ENCODE measurements at places on chromosomes 4 and X. TPM values are rescaled to one million over a fixed set of nuclear protein-coding genes. Genes with fewer than 3 reads are reported as not detected.

Gene ARHGAP6
- total RNA-seq, result 0.32 TPM

Gene RAB40A
- not detected for total RNA-seq

Gene PPM1K
- total RNA-seq, result 74.3 TPM

Gene CPEB2
- 24.7 TPM for total RNA-seq

Gene PWWP3B
- not detected for total RNA-seq

- no peak overlapping the region for H3K27ac ChIP-seq
- peaks cover 72% of the 10 kb centered on the region for H3K36me3 ChIP-seq
- no peaks in the 10 kb centered on the region for H3K27me3 ChIP-seq
- peaks cover 12% of the 10 kb centered on the region for H3K4me1 ChIP-seq
Measured at GRCh38 chr4:48100256-48100655, 33.8 kb downstream of the TXK start.

- H3K4me3 ChIP-seq, result no peak overlapping the region
- DNase-seq, result peak; percentile 17
- H3K27me3 ChIP-seq, result no peaks in the 10 kb centered on the region
- no peaks in the 10 kb centered on the region for H3K36me3 ChIP-seq
- no peaks in the 10 kb centered on the region for H3K4me1 ChIP-seq
Measured at GRCh38 chrX:151488677-151489076, 74.8 kb upstream of the PASD1 start.

DNA sequence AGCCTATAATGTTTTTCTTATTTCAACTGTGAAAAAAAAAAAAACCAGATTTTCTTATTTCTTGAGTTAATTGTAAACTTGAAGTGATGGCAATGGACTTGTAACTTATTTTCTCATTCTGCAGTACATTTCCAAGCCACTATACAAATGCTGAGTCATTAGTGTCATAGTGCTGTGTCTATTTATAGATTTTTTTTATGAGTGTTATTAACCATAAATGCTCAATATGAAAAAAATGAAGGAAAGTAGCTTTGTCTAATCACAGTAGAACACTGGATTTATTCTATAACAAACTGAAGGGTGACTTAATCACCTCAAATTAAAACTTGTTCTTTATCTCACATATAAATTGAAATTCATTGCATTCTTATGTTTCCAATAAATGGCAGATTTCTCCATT, 718.6 kb downstream of the CCSER1 start:
- no peak overlapping the region for H3K27ac ChIP-seq
- no peaks in the 10 kb centered on the region for H3K36me3 ChIP-seq
- no peaks in the 10 kb centered on the region for H3K4me1 ChIP-seq
- no peak overlapping the region for H3K4me3 ChIP-seq
- H3K27me3 ChIP-seq, result no peaks in the 10 kb centered on the region
- no peak for DNase-seq

GRCh38 chr4:72948080-72948479, 121.4 kb downstream of the COX18 start:
- H3K27ac ChIP-seq, result no peak overlapping the region
- no peaks in the 10 kb centered on the region for H3K4me1 ChIP-seq
- no peaks in the 10 kb centered on the region for H3K36me3 ChIP-seq
- H3K27me3 ChIP-seq, result no peaks in the 10 kb centered on the region
- no peak overlapping the region for H3K4me3 ChIP-seq
- no peak for DNase-seq

- no peaks in the 10 kb centered on the region for H3K27me3 ChIP-seq
- no peak overlapping the region for H3K4me3 ChIP-seq
- H3K36me3 ChIP-seq, result no peaks in the 10 kb centered on the region
Measured at GRCh38 chr4:47752214-47752613, 85.7 kb downstream of the CORIN start.

DNA sequence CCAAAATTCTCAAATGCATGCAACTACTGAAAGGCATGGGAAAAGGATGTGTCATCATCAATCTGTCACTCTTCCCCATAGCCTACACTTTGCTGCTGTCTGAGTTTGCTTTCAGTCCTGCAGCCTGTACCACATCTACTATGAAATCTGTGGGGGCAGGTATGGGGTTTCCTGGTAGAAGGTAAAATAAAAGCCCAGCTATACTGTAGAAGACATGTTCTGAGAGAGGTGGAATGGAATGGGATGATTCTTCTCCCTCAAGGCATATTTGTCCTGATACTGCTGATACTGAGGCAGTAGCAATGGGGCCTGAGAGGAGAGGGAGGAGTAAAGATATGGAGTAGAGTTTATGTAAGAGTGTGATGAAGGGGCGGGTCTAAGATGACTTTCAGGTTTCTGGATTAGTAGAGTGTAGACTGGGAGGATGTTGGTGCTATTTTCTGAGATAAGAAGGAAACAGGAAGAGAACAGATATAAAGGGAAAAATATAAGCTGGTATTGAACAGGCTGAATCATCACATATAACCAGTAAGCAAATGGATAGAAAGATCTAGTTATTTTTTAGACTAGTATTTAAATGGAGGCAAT, 38.7 kb upstream of the GYPA start:
- no peak for DNase-seq
- no peak overlapping the region for H3K27ac ChIP-seq
- H3K36me3 ChIP-seq, result no peaks in the 10 kb centered on the region

GRCh38 chrX:119398974-119399771, at the start of gene SLC25A43:
Gene SLC25A43 (plus strand): TSS chrX:119399336. CDS start chrX:119399404, 68 bp downstream.
- H3K4me3 ChIP-seq, result peak within 1 kb of the TSS; percentile 51
- peaks cover 19% of the 10 kb centered on the region for H3K4me1 ChIP-seq
- H3K27ac ChIP-seq, result peak within 1 kb of the TSS; percentile 83
- H3K27me3 ChIP-seq, result no peaks in the 10 kb centered on the region
- DNase-seq, result peak; percentile 23

DNA sequence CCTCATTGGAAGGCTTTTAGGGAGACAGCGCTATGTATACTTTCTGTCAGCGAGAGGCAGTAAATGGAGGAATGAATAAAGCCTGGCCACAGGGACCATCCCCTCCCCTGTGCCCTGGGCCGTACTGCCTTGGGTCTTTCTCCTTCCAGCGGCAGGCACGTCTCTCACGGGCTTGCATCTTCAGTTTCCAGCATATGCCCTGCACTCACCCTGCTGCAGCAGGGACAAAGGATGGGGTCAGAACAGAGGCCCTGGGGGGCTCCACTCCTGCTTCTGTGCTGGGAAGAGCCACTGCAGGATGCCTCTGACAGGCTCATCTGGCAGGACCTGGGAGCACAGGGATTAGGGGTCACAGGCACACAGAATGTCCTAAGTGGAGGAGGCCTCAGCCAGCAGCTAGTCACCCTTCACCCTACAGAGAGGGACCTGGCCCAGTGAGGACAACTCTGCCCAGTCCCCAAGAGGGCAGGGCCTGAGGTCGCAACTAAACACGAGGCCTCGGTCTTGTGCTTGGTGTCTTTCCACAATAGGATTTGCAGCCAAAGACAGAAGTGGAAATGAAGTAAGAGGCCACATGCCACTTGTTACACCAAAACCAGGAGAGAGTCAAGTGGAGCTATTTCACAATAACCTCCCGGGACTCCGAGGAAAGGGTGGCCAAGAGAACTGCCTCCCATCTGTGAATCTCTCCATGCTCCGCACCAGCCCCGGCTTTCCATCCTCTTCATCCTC, 150.8 kb downstream of the AFAP1 start:
- H3K27ac ChIP-seq, result no peak overlapping the region
- no peak for DNase-seq
- no peaks in the 10 kb centered on the region for H3K4me1 ChIP-seq
- no peaks in the 10 kb centered on the region for H3K27me3 ChIP-seq

DNA sequence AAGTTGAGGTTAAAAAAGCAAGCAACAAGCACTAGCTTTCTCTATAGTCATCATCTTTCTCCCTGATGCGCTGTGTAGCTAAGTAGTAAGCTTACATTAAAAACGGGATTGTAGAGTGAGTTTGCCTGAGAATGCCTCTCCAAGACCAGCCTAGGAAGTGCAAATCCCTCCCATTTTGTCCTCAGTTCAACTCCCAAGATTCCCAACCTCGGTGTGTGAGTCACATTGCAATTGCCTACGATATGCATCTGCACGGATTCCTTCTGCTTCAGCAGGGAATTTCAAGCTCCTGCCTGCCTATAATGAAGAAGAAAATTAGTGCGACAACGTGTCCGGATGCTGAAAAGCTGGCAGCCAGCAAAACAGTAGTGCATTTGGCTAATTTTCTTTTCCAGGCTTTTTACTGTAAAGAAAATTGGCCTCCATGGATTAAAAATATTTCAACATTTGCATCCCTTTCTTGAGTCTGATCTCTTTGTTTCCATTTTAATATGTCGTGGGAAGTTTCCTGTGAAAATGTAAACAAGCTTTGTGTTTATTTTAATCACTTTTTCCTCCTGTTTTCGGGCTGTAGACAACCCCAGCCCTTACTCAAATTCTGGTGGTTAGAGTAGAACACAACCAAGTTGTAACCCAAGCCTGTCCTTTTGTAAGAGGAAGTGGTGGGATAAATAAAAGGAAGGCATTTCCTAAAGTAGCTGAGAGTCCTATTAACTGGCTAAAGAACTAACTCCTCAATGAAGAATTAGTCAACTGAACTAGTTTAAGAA, 58.4 kb upstream of the TET2 start:
- H3K27me3 ChIP-seq, result no peaks in the 10 kb centered on the region
- no peaks in the 10 kb centered on the region for H3K4me1 ChIP-seq
- H3K27ac ChIP-seq, result no peak overlapping the region

DNA sequence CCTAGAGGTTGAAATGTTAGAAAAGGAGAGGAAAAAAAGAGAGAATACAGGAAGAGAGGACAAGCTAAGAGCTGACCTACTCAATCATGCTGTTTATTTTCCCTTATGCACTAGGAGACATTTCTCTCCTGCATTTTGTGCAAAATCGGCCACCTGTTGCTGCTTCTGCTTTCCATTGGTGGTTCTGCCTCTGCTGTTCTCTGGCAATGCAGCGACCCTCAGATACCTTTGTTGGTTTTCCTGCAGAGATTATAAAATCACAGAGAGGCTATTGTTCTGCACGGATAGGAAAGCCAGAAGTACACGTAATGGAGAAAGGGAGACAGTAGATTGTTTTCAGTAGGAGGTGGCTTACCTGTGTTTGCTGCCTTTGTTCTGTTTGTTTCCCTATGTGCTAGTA, 108.9 kb downstream of the UNC5C start:
- H3K4me3 ChIP-seq, result no peak overlapping the region
- DNase-seq, result no peak
- H3K27ac ChIP-seq, result no peak overlapping the region
- H3K27me3 ChIP-seq, result no peaks in the 10 kb centered on the region
- H3K36me3 ChIP-seq, result no peaks in the 10 kb centered on the region

- no peak overlapping the region for H3K4me3 ChIP-seq
- H3K27ac ChIP-seq, result no peak overlapping the region
- no peak for DNase-seq
Measured at GRCh38 chrX:7082556-7082955, 65.0 kb upstream of the STS start.

Measured in natural killer cell (primary cell).